ENCODE measurements at places on chromosomes 2 and 18.

DNA sequence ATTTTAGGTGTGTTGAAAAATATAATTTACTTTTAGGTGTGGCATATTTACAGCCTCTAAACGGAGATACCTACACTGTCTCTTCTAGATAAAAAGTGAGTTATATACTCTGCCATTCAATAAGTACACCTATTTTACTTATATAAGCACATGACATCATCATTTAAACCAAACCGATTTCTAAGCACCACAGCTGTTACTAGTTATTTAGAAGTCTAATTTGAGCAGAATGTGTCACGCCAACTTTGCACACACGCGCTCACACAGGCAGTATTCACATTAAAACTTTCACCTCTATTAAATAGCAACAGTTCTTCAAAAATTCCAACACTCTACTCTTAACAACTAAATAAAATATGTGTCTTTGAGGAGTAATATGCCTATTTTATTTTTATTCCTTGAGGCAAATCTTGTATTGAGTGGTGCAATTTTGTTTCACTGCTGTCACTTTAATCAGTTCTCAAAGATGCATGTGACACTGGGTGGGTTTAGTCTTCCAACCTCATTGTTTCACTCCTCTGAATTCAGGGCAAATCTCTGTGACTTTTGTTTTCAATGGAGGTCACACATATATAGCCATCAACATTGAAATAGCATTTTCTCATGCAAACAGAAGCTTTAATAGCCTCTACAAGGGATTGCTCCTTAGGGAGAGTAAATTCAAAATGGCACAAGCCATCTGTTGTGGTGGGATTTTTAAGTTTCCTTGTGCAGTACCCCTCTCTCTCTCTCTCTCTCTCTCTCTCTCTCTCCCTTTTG, 721.0 kb downstream of the PLCL1 start:
- no peak for DNase-seq

DNA sequence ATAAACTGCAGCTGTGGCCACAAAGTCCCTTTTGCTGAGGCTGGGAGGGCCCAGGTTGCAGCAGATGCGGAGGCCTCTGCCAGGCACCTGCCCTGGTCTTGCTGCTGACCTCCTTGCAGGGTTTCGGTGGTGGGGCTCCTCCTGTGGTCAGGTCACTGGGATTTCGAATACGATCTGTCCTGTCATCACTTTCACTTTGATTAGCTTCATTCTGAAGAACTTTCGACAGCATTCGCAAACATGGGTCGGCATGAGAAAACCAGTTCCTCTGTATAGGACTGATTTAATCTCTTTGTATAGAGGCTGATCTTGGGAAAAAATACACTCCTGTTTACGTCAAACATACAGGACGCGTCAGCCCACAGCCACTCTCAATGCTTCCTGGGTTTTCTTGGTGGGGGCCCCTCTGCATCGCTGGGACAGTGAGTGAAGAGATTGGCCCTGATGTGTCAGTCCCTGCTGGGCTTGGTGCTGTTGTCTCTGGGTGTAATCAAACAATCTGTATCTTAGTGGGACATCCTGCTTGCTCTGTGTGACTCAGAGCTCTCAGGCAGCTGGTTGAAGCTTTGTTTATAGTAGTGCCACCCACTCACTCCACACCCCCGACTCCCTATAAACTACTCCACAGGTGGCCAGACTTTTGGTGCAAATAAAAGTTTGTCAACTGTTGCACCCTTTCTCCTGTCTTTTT, 209.4 kb upstream of the CXCR4 start:
- DNase-seq, result no peak

DNA sequence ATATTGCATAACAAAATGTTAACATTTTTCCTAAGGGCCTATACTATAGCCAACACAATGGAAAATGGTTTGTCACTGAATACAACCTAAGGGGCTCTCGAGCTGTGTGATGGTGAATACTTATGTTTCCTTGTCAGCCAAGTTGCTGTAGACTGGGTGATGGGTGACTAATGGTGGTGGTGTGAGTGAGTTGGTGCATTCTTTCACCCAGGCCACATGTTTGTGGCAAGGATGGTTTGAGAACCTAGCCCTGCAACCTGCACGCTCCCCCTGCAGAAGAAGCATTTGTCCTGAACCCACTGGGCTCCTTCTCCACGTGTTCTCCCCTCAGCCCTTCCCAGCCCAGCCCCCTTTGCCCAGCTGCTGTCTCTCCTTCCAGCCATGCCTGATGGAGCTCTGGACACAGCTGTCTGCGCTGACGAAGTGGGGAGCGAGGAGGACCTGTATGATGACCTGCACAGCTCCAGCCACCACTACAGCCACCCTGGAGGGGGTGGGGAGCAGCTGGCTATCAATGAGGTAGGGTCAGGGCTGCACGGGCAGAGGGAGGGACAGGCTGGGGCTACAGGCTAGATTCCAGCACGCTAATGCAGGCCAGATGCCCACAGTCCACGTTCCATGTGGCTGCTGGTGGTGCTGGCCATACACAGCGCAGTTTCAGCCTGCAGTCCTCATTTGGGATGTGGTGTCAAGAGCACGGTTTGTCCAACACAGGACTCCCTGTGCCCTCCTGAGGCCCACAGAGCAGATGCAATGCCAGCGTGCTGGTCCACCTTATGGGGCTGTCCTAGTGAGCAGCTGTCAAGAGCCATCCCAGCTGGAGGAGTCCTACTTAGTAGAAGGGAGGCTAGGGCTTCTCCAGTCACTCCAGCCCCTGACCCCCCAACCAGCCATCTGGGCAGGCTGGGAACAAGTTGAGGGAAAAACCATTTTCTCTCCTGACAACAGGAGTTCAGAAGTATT, 65.4 kb downstream of the FAM168B start:
- DNase-seq, result no peak

DNA sequence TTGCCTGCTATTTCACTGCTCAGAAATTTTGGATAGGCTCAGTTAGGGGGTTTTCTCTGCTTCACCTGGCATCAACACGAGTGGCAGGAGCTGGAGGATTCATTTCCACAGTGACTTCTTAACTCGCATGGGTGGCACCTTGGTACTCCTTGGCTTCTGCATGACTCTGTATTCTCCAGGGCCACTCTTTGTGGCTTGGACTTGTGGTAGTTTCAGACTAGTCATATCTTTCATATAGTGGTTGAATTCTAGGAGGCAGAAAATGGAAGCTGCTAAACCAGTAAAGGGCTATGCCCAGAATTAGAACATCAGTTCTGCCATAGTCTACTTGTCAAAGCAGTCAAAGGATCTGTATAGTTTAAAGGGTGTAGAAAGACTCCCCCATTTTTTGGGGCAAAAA, 6.8 kb downstream of the MAIP1 start:
- no peak for DNase-seq

DNA sequence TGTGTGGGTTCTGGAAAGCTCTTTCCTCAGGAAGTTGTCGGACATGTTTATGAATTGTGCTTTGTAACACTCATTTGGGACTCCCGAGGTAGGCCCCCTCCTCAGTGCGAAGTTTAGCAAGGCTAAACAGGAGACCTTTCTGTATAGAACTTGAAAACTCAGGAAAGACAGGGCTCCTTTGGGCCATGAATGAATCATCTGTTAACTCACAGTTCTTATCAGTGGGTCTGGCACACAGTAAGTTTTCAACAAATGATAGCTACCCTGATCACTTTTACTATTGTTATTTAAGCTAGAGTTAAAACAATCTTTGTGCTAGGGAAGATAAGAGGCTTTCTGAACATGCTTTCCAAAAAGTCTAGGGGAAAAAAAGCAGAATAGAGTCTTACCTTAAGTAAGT, 430.5 kb upstream of the ETAA1 start:
- DNase-seq, result no peak

GRCh38 chr2:91974401-91975129, 2896.7 kb upstream of the TEKT4 start:
- DNase-seq, result no peak

GRCh38 chr18:59900222-59901128, 679 bp downstream of the PMAIP1 start:
- DNase-seq, result no peak

GRCh38 chr2:113024764-113025163, 19.5 kb downstream of the IL36A start:
- no peak for DNase-seq

DNA sequence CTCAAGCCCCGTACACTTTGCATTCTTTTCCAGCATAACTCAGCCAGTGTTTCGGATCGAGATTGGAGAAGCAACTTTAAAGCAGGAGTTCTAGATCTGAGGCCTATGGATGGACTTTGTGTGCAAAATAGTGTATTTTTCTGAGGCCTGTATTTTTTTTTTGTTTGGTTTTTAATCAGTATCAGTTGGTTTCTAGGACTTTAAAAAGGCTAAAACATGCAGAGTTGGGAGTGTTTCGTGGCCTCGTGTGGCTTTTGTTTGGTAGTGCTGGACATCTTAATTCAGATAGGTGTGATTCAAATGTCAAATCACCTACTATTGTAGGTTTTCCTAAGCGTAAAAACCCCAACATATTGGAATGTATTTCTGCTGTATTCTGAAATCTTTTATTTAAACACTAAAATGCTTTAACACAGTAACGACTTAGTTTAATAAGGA, 282 bp upstream of the PUS10 start:
- no peak for DNase-seq

GRCh38 chr2:55157474-55157884, 74.6 kb downstream of the CLHC1 start:
- no peak for DNase-seq

- no peak for DNase-seq
These were observed 92.9 kb upstream of the SLC14A2 start for GRCh38 chr18:45522371-45522770.

DNA sequence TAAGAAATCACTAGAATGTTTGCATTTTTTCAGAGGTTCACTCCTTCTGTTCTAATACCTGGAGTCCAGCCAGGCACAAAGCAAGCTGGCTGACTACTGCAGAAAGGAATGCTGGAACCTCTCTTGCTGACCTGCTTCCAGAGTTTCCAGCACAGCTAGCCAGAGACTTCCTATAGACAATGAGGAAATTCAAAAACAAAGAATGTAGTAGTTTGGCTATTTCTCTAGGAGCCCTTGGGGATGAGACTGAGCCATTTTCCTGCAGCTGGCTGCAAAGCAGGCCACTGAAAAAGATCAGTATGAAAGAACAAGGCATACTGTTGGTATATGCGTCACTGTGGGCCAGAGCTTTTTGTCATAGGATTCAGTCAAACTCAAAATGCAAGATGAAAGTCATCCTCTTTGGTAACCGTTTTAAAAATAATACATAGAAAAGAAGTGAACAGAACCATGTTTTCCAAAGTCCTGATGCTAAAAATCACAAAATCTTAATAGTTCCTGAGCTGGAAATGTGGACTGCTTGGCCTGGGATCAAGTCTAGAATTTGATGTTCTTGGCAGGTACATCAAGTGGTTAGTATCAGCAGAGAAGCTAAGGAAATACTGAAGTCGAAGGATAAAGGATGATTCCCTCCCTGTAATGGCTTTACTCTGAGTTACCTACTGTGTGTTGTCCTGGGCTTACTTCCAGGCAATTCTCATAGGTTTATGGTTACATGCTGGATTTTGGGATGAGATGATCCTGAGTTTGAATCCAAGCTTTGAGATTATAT, 9.0 kb upstream of the DSEL start:
- peak; percentile 38 for DNase-seq

Data from right renal pelvis (tissue), 4 donors.